AG10803 (cell line): ENCODE measurements at places on chromosomes 5 and 9.

DNA sequence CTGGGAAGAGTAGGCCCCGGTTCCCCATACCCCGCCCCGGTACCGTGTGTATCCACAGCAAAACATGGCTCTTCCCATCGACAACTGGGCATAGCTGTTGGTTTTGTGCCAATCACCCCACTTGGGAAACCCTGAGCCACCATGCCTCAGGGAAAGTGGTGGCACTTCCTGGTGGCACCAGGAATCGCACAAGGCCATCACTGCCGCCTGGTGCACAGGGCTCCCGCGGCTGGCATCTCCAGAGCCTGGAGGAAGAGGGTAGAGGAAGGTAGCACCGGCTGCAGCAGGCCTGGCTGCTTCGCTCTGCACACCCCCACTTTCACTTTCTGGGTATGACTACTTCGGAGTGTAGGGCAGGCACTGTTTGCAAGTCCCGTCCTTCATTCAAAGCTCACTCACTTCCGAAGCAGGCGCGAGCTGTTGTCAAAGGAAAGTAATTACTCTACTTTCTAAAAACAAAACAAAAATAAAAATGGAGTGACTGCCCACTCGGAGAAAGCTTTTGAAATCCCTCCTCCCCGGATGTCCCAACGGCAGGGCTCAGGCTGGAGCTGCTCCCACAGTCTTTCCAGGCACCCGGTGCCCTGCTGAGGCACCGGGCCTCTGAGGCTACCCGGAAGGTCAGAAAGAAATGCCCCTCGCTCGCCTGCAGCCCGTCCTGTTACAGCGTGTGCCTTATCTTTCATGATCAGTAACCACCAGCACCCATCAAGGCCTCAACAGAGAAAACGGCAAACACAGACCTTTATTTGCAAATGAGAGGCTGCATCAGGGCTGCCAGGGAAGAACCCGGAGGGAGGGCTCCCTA, 2.0 kb downstream of the BRD3 start:
- peak; percentile 61 for DNase-seq

- no peak for DNase-seq
Measured at GRCh38 chr9:826500-827280, 14.8 kb upstream of the DMRT1 start.

DNA sequence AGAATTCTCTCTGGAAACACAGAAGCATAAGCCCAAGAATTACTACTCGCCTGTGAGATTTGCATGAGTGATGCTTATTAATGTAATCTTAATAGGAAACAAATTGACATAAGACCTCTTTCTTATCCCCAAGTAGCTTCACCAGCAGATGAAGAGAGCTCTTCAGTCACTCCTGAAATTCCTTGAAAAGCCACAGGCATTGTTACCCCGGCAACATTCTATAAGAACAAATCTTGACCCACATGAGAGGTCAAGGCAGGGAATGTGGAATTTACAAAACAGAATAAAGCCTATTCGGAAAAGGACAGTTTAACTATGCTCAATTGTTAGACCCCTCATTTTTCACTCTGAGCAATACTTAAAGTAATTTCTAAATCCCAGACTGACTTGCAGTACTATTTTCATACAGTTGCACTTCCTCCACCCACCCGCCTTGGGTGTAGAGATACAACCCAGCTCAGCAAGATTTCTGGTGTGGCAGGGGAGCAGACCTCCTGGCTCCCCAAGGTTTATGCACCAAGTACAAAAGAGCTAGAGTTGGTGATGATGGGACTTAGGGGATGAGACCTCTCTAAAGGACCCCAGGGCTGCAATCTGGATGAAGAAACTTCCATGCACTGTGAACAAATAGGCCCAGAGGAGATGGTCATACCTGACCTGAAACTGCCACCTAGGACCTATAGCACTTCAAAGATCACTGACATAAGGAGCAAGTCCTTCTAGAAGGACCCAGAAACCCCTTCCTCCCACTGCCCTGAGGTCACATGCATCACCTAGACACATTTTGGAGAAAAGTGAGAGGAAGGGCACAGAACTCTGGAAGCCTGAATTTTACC, 242.1 kb downstream of the ZNF608 start:
- no peak for DNase-seq

GRCh38 chr9:123064716-123065115, 31.2 kb downstream of the GPR21 start:
- no peak for DNase-seq

- peak; percentile 89 for DNase-seq
Measured at GRCh38 chr5:65854925-65855324, 71.5 kb upstream of the ERBIN start.

GRCh38 chr5:171131497-171131896, 177.6 kb upstream of the TLX3 start:
- no peak for DNase-seq

DNA sequence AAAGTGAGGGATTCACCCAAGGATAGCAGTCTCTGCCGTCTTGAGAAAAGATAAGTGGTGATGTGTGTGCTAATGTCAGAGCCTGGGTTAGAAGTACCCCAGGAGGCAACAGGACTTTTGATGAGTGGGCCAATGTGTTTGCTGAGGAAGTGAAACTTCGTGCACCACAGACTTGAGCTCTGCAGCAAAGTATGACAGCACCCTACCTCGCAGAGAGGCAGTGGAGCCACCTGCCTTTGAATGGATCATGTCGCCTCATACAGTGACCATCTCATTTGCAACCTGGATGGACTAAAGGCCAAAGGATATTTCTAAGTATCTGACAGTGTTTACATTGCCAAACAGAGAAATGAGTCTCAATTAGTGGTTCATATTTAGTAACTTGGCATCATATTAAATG, 593.9 kb upstream of the GRAMD2B start:
- DNase-seq = no peak

- no peak for DNase-seq
Measured at GRCh38 chr5:951940-952596, 56.5 kb upstream of the NKD2 start.

GRCh38 chr9:20698782-20699181, 14.7 kb downstream of the FOCAD start:
- DNase-seq = no peak

DNA sequence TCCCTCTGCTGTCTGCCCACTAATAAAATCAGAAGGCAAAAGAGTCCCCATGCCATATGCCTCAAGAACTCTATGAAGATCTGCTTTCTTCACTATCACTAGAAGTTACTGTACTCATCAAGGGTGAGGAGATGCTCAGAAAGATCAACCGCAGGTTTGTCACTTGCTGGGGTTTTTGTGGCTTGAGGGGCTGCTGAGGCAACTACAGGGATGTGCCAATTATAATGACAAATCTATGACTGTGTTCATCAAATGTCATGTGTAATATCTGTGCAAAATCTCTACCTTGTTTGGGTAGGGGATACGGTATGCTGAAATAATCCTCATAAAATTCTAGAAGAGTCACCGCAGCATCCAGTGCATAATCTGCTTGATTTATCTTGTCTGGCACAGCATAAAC, 13.0 kb downstream of the ERAP1 start:
- DNase-seq = no peak

DNA sequence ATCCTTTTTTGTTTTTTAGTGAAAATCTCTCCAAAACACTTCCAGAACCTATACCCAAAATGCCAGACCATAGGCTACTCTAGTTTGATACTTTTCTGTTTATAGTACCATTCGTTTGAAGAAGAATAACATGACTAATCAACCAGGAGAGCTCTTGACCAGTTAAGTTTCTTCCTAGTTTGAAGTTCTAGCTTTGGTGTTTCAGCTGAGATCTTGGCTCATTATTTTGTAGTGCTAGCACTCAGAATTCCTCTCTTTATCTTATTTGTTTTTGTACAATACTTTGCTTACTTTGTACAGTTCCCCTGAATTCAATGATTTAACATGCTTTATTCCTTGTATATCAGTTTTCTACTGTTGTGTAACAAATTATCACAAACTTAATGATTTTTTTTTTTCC, 911.6 kb downstream of the EFNA5 start:
- no peak for DNase-seq
